ENCODE measurements at places on chromosomes 2 and 18.

- DNase-seq = peak; percentile 41
These were observed 157.5 kb upstream of the LMAN1 start for GRCh38 chr18:59516356-59517155.

DNA sequence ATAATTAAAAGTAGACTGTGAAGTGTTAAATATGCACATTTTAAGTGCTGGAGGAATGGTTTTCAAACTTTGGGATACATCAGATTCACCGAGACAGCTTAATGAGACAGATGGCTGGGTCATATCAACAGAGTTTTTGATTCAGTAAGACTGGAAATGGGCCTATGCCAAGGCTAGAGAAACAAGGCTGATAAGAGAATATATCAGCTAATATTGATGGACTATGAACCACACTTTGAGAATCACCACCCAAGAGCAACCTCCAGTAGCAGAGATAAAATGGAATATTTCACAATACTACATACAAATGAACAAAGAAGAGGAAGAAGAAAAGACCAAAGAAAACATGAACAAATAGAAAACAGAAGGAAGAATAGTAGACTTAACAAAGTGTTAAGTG is 450.2 kb upstream of the KLHL29 start:
- no peak for DNase-seq

- DNase-seq = peak; percentile 81
These were observed 9.0 kb upstream of the CREG2 start for GRCh38 chr2:101396316-101396717.

GRCh38 chr2:139813340-139813739 is 1033.2 kb upstream of the NXPH2 start:
- no peak for DNase-seq

GRCh38 chr2:64972876-64973275 is 16.3 kb upstream of the SLC1A4 start:
- DNase-seq = no peak

DNA sequence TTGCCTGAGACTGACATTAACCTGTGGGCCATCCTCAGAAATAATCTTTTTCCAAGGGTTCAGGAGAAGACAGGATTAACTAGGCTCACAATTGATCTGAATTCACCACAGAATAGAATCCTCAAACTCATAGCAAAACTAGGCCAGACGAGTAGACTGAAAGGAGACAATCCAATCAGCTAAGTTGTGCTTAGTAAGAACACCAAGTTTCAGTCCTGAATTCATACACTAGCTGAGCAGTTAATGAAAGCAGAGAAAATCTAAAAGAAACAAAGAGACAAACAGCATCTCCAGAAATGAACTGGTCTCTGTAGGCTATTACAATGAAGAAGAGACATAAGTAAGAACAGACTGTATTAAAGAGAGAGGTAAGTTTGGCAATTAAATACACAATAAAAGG is 89.5 kb downstream of the GORASP2 start:
- no peak for DNase-seq

- no peak for DNase-seq
These were observed 943 bp upstream of the GPR17 start for GRCh38 chr2:127645026-127645394.

GRCh38 chr2:206438196-206438724 is 5.1 kb upstream of the ADAM23 start:
- DNase-seq = no peak

- no peak for DNase-seq
These were observed 5.6 kb downstream of the ATP5MC3 start for GRCh38 chr2:175175896-175176295.

GRCh38 chr2:28707592-28707991 is 44.0 kb upstream of the PPP1CB start:
- DNase-seq = no peak

- DNase-seq = no peak
These were observed 236.5 kb downstream of the TPGS2 start for GRCh38 chr18:36592282-36592681.

GRCh38 chr2:11406267-11406957 is 59.5 kb downstream of the E2F6 start:
- DNase-seq = no peak

- DNase-seq = peak; percentile 14
These were observed 56.8 kb downstream of the C2orf74 start for GRCh38 chr2:61218817-61219170.

DNA sequence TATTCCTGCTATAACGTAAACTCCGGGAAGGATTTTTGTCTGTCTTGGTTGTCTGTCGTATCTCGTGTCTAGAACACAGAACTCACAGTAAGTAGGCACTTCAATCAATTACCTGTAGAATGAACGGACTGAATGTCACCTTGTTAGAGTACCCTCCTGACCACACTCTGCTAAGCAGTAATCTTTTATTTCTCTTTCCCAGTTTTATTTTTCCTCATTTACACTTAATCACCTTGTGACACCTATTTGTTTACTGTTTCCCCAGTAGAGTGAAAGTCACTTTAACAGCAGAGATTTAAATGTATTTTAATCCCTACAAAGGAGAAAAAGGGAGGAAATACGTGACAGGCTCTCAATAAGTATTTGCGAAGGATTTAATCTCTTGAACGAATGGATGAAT is 514 bp upstream of the EPB41L5 start:
- no peak for DNase-seq

- DNase-seq = no peak
These were observed 721.1 kb downstream of the DPP10 start for GRCh38 chr2:115163572-115163971.

DNA sequence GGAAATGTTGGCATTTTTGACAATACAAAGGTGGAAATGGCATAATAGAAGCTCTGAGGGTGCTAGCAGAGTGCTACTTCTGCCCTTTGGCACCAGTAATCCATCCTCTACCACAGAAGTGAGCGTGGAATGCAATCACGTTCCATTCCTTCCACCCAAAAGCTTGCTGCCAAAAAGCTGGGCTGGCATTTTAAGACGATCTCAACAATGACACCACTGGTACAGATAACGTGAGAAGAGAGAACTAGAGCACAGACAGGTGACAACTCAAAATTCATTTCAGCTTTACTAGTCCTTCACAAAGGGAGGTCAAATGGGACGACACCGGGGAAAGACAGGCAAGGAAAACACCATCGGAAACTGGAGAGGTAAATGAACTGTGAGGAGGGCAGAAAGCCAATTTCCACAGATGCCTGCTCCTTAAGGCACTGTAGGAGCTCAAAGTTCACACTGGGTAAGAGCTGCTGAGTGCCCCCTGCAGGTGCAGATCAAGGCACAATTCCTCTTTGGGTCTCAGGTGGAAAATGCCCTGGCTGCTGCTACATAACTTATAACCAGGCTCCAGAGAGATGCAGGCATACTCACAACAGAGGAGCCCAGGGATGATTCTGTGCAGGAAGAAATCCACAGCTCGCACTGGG is 50.7 kb upstream of the RNU4ATAC start:
- no peak for DNase-seq

- peak; percentile 7 for DNase-seq
These were observed 42.8 kb downstream of the ITSN2 start for GRCh38 chr2:24317491-24317920.

- DNase-seq = peak; percentile 79
These were observed 23.3 kb upstream of the MC5R start for GRCh38 chr18:13800505-13801259.

DNA sequence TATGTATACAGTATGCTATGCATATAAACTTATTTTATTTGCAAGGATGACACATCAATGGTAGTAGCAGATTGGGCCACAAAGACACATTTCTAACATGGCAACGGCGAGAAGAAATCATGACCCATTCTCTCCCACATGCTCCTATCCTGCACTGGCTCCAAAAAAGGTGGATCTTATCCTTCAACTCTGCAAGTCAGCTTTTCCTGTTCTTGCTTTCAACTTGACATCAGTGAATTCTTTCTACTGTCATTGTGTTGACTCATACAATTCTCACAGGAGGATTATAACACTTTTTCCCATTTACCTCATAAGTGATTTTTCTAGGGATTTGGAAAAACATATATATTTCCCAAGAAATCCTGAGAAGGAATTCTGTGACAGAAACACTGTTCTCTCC is 53.1 kb downstream of the ACVR1 start:
- DNase-seq = no peak

GRCh38 chr18:24118750-24119577 is 19.9 kb upstream of the CABYR start:
- DNase-seq = peak; percentile 51

DNA sequence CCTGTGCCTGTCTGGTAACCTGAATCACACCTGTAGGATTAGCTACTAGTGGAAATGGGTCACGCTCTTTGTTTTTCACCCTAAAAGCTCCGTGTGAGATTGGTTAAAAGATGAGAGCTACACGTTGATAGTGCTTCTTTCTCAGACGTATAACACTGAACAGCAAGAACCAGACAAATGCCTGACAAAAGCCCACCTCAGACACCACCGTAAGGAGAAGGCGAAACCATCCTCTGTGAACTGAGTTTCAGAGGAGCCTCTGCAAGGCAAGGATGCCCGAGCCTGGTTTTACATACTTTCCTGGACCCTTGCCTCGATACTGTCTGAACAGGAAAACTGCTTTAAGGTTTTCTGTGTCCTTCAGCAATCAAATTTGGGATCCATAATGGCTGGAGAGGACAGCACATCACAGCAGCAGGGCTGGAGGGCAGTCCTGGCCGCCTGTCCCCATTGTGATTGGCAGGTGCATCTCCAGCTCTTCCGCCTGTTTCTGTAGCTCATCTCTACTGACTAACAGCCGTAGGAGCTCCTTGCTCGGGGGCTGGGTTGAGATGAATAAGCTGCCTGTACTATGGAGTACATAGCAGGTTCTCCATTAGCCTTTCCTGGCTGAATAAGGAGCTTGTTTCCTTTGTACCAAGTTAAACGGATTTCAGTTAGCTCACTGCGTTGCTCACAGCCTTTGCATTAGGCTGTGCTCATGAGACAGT is 155.5 kb downstream of the MYT1L start:
- DNase-seq = no peak

- DNase-seq = no peak
These were observed 12.4 kb upstream of the PPP1R1C start for GRCh38 chr2:181973171-181973783.

Data from RWPE1 (cell line).